Smooth muscle cell of the brain vasculature (primary cell): ENCODE measurements at places on chromosomes 2 and 18.

GRCh38 chr18:10715791-10716190, 190.0 kb downstream of the NAPG start:
- no peak for DNase-seq

DNA sequence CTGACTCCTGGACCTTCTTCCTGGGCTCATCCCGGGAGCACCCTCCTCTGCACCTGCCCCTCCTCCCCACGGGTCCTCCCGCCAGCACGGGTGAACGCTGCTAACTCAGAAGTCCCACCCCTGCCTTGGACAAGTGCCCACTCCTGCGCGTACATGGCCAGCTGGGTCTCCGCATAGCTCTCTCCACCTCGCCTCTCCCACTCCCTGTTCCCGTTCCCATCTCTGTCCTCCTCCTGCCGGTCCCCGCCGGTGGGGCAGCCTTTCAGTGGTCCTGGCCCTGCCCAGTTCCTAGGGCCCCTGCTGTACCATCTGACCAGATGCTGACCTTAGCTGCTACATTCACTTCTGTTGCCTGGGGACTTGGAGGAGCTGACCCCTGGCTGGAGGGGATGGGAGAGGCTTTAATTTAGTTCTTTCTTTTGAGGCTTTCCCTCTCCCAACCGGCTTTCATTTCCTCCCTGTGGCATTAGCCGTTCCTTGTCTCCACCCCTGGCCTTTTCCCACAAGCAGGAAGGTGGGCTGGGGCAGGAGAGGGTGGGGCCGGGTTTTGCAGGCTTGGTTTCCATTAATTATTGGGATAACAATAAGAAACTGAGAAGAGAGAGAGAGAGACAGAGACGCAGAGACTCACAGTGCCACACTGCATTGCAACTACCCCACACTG, 136.1 kb downstream of the SH3BP4 start:
- no peak for DNase-seq

DNA sequence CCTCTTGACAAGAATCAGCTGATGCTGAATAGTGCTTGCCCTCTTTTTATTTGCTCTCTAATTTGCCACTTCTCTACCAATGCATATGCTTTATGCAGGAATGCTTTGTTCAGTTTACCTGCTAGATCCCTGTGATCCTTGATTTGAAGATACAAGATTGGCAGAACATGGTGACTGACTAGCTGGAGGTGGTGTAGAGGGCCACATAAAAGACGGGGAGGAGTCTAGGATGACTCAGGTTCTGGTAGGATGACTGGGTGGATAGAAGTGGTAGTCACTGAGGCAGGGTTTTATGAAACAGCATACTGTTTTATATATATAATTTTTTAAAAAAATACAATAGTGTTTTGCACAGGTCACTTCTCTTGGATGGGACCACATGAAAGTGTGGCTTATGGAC, 6.3 kb upstream of the ADGRF3 start:
- no peak for DNase-seq

DNA sequence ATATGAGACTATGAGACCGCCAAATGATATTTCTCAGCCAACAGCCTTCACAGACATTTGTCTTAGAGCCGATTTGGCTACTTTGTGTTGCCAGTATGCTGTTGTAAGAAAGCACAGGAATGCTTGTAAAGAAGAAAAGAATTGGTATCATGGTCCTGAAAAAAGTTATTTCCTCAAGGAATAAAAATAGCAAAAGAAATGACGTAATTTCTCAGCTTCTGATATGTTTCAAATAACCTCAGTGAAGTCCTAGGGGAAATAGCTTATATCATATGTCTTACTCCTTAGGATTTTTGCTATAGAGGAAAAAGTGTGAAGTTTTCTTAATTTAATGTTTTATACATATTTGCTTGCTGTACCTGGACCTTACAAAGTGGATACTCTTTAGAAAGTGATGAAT, 23.0 kb downstream of the SCN1A start:
- no peak for DNase-seq

- no peak for DNase-seq
Observed at GRCh38 chr2:101930847-101931246, 60.9 kb upstream of the IL1R2 start.

DNA sequence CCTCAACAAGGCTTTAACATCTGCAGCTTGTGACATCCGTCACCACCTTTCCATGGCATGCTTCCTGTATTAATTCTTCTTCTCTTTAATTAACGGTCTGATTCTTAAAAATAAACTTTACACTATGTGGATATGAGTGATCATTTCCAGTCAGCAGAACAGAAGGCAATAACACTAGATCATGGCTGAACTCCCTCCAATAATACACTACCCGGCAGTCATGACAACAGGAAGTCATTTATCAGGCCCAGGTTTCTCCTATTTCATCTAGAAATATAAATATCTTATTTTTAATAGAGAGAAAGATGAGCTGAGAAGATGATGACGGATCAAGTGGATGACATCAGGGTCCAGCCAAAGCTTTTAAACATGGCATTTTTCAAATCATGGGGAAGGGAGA, 792.2 kb downstream of the SLC4A3 start:
- DNase-seq, result no peak

DNA sequence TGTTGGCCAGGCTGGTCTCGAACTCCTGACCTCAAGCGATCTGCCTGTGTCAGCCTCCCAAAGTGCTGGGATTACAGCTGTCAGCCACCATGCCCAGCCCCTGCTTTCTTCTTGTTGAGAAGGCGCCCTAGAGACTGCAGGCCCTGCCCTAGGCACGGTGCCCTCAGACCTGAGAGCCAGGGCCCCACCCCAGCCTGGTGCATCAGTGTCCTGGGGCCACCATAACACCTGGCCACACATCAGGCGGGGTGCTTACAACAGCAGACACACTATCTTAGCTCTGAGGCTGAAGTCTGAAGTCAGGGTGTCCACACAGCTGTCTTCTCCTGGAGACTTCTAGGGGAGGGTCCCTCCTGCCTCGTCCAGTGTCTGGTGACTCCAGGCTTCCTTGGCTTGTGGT, 120.6 kb downstream of the NDUFA10 start:
- DNase-seq, result no peak

- DNase-seq, result peak; percentile 46
Observed at GRCh38 chr2:69177063-69177771, 164.2 kb downstream of the ANTXR1 start.

DNA sequence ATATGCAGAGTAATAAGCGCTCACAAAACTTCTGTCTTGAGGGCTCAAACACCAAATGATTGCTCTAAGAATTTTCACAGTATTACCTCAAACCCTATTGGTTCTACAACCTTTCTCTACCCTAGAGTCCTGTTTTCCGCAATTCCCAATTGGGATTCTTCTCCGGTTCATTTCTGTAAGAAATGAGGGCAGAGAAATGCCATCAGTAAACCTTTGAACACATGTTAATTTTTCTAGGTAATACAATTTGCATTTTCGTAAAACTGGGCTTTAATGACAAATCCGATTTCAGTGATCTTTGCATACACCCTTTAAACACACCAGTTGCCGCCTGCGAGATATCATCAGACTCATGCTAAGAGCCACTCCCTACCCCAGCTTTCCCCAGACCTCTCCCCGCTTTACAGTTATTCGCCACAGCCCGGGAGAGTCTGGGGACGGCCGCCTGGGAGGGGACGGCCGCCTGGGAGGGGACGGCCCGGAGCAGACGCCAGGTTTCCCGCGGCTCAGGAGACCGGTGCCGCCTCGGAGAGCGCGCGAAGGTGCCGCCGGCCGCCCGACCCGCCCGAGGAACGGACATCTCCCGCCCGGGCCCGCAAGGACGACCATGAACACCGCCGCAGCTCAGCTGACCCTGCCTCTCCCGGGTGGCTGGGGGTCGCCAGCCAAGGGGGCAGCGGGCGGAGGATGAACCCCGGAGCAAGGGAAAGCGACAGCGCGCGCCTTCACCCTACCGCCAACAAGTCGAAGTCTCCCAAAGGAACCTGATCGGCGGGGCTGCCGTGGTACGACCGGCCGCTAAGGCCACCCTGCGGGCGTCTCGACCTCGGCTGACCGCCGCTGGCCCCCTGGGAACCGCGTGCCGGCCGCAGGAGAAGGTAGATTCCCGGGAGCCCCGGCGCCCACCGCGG, 463 bp downstream of the SMC6 start:
- no peak for DNase-seq

GRCh38 chr2:145075454-145076062, 555.6 kb upstream of the ZEB2 start:
- DNase-seq, result no peak

DNA sequence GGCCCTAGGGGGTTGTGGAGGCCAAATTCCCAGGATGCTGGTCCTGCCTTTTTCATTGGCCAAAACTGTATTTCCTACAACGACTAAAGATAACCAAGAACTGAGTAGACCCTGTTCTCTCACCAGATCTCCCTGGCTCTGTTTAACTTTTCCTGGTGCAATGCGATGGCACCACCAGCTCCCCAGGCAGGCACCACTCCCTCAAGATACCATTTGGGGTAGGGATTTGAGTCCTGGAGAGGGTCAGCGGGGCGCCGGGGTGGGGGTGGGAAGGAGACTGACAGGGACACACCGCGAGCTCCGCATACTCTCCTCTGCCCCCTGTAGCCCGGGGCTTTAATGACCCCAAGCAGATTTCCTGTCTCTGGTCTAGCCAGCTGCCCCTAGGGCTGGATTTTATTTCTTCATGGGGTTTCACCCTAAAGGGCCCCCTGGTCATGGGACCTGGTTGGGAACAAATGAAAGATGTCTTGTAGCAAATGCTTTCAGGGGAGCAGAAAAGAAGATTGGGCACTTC, 7.3 kb downstream of the SIX2 start:
- DNase-seq, result no peak

GRCh38 chr2:20393986-20394385, 43.3 kb upstream of the PUM2 start:
- DNase-seq, result no peak

GRCh38 chr2:15163326-15163725, 397.8 kb downstream of the NBAS start:
- no peak for DNase-seq

- DNase-seq, result no peak
Observed at GRCh38 chr2:219457784-219458369, 23.2 kb downstream of the SPEG start.

DNA sequence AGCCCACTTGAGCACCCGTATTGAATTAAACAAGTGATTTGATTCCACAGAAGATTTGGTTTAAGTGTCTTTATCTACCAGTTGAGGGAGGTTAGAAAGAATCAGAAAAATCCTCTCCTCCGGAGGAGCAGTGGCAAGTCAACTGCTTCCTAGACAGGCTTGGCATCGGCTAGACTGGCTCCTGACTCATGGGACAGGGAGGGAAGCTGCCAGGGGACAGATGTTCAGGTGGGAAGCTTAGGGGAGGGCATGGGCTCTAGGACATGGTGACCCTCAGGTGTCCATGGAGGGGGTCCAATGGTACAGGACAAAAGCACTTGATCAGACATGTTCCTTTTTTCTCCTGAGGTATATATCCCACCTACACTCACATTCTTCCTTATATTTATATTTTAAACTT, 119.3 kb upstream of the IL1R2 start:
- DNase-seq, result no peak

DNA sequence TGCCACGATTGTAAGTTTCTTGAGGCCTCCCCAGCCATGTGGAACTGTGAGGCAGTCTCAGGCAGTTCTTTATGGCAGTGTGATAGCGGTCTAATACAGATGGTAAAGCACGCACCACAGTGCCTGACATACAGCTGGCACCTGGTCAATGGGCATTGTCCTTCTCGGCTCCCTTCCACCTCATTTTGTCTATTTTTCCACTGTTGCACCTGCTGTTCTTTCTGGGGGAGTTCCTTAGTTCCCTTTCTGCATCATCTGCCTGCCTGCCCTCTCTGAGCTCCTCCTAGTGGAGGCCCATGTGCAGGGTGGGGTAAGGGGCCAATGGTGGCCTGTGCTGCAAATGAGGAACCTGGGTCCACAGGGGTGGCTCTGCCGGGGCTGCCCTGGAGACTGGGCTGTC, 157.6 kb downstream of the LPIN1 start:
- DNase-seq, result no peak

DNA sequence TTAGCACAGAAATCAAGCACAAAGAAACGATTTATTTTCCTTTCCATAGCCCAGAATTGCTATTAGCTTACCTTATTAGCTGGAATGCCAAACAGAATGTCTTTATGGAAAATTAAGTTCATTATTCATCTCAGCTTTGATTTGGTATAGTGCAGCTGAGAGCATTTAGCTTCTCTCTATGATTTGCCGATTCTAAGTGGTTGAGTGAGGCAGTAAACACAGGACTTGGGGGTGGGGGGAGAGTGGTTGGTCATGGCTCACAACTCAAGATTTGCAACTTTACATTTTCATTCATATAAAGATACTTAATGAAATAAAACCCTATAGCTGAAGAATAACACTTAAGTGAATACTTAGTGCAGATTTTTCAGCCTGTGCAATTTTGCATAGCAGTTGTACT, 395.2 kb downstream of the TGIF1 start:
- DNase-seq, result no peak

DNA sequence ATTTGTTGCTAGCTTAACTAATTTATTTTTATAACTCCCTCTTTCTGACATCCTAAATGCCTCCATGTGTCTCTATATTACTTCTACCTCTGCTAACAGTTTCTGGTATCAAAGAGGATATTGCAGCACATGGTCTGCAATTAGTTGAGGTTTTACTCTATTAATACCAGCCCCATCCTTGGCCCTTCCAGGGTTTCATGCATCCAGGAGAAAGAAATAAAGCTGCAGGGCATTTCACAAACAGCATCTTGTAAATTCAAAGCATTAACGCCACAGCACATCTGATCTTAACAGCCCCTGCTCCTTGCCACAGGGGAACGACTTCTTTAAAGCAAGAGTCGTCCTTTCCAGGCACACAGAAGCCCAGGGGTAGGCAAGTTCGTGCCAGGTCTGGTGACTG, 258.9 kb downstream of the ICOS start:
- DNase-seq, result no peak

GRCh38 chr2:168587307-168587706, 131.2 kb downstream of the CERS6 start:
- no peak for DNase-seq

DNA sequence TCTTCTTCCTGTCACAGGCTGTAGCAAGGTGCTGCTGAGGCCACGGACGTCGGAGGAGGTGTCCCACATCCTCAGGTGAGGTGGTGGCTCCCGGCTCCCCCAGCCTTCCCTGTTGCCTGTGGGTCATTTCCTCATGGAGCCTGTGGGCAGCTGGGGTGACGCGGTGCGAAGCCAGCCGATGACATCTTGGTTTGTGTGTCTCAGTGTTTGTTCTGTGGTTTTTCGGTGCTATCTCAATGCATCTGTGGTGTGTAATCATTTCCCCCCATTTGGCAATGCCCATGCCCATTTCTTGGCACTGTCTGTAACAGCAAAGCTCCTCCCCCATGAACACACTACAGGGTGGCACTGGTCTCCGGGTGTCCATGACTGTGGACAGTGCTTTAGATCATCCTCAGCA, 6.6 kb downstream of the D2HGDH start:
- no peak for DNase-seq
